ENCODE measurements at places on chromosomes 6 and 20. TPM values are rescaled to one million over a fixed set of nuclear protein-coding genes. Genes with fewer than 3 reads are reported as not detected.

Gene BPIFB2
- total RNA-seq = not detected

DNA sequence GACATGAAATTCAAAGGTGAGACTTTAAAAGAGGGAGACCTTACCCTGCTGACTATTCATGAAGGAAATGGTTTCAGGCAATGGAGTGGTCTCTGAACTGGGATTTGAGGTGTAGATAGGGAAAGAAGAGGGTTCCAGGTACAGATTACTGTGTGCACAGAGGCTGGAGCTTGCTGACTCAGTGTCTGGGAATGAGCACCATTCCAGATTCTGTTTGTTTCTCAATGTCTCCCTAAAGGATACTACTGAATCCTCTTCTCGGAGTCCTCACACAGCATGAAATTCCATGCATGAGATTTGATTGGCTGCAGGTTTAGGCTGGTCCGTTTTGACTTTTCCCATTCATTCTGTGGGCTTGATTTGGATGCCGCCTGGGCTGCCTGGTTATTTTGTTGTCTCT is 49.0 kb downstream of the PPP1R14C start:
- no peaks in the 10 kb centered on the region for H3K36me3 ChIP-seq
- DNase-seq = no peak
- no peaks in the 10 kb centered on the region for H3K4me1 ChIP-seq
- H3K27me3 ChIP-seq = peaks cover 22% of the 10 kb centered on the region
- H3K4me3 ChIP-seq = no peak overlapping the region

DNA sequence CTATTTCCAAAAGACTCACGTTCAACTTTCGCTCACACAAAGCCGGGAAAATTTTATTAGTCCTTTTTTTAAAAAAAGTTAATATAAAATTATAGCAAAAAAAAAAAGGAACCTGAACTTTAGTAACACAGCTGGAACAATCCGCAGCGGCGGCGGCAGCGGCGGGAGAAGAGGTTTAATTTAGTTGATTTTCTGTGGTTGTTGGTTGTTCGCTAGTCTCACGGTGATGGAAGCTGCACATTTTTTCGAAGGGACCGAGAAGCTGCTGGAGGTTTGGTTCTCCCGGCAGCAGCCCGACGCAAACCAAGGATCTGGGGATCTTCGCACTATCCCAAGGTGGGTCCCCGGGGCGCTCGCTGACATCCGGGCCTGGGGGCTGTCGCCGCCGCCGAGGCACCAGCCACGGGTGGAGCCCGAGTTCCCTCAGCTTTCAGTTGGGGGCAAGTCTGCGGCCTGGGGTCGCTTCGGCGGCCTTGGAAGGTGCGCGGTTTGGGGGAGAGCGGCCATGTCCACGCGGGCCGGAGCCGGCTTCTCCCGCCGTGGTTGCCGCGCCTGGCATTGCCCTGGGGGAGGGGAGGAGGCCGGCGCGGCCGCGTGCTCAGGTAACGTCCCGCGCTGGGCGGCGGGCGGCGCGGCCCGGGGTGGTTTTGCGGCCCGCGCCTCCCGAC is 429 bp downstream of the AMD1 start:
- DNase-seq = no peak
- H3K36me3 ChIP-seq = peaks cover 25% of the 10 kb centered on the region
- H3K27ac ChIP-seq = peak overlapping the region; percentile 98
- peak overlapping the region; percentile 93 for H3K4me3 ChIP-seq
- H3K4me1 ChIP-seq = peaks cover 33% of the 10 kb centered on the region

GRCh38 chr6:37057128-37057471 is 51.6 kb downstream of the FGD2 start:
- H3K4me3 ChIP-seq = no peak overlapping the region
- H3K36me3 ChIP-seq = no peaks in the 10 kb centered on the region
- no peak for DNase-seq

DNA sequence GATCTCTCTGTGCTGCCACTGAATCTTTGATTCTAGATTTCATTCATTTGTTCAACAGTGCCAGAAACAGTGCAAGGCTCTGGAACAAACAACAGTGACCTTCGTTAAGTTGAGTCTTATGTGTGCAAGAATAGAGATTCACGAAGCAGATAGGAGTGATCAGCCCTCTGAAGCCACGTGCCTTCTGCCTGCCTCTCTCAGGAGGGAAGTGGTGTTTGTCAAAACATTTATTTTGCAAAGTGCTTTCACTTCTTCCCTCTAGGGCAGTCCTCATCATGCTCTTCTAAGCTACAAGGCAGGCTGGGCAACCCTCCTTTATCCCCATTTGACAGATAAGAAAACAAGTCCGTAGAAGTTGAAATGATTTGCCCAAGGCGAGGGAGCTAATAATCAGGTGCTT is 204.3 kb downstream of the TFAP2C start:
- peaks cover 30% of the 10 kb centered on the region for H3K27me3 ChIP-seq
- no peaks in the 10 kb centered on the region for H3K36me3 ChIP-seq
- H3K4me3 ChIP-seq = no peak overlapping the region
- H3K4me1 ChIP-seq = no peaks in the 10 kb centered on the region
- no peak overlapping the region for H3K27ac ChIP-seq
- no peak for DNase-seq

Gene PACSIN1
- total RNA-seq = 0.07 TPM

Gene HLA-G
- 0.55 TPM for total RNA-seq

DNA sequence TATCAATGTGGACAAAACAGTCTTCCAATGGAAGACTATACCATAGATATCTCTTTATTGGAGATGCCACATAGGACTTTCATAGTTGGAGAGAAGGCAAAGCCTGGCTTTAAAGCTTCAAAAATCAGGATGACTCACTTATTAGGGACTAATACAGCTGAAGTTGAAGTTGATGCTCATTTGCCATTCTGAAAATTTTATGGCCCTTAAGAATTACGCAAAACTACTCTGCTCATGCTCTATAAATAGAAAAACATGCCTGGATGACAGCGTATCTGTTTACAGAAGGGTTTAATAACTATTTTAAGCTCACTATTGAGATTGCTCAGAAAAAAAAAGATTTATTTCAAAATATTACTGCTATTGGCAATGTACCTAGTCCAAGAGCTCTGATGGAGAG is 155.5 kb upstream of the DST start:
- no peaks in the 10 kb centered on the region for H3K36me3 ChIP-seq
- H3K27ac ChIP-seq = no peak overlapping the region
- no peak overlapping the region for H3K4me3 ChIP-seq
- peaks cover 2% of the 10 kb centered on the region for H3K27me3 ChIP-seq
- H3K4me1 ChIP-seq = no peaks in the 10 kb centered on the region

Gene MEI4
- not detected for total RNA-seq

- H3K27ac ChIP-seq = no peak overlapping the region
- H3K4me1 ChIP-seq = peaks cover 15% of the 10 kb centered on the region
- no peak for DNase-seq
- H3K27me3 ChIP-seq = peaks cover 4% of the 10 kb centered on the region
These were observed 18.3 kb upstream of the GTSF1L start for GRCh38 chr20:43744966-43745730.

Gene MUCL3
- not detected for total RNA-seq
